Hematopoietic multipotent progenitor cell treated with erythropoietin and hydrocortisone succinate and interleukin-3 and kit ligand, for 6 days (in vitro differentiated cells): ENCODE measurements at places on chromosomes 3 and 15.
A peak's percentile ranks its signal among the peaks of the same experiment; 100 is the strongest.

GRCh38 chr3:153285194-153285641 is 123.2 kb downstream of the RAP2B start:
- DNase-seq: no peak

- no peak for DNase-seq
These were observed 44.6 kb upstream of the SLC25A36 start for GRCh38 chr3:140896997-140897396.

GRCh38 chr3:29822071-29822470 is 541.2 kb downstream of the RBMS3 start:
- DNase-seq: no peak

DNA sequence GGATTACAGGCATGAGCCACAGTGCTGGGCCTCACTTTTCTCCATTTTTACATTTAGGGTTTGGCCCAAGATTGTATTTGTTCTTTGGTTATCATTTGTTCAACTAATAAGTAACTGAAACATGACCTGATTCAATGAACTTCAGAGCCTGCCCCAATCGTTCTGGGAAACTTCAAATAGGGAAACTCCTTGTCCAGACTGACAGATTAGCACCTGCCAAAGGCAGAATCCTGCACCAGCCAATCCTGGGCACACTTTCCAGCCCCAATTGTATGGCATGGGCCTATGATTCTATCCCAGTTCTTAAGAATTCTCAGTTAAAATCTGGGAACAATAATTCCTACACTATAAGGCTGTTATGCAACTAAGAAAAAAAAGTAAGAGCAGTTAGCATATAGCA is 18.3 kb upstream of the RAB43 start:
- no peak for DNase-seq

DNA sequence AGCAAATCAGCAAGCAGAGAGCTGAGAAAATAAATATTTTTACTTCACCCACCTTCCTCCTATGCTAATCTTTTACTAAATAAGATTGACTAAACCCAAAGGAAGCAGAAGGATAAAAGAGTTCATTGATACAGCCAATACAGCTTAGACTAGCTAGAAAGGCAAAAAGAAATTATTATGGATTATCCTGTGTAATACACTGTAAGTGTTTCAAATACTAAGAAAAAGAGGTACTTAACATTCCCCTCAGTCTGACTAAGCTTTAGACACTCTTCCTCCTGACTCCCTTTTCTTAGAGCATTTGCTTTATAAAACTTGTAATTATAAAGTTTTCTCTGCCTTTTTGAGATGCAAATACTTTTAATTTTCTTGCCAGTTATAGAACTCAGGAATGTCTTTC is 848.9 kb upstream of the CADM2 start:
- no peak for DNase-seq

- DNase-seq: no peak
These were observed 5.9 kb downstream of the CDCP1 start for GRCh38 chr3:45140141-45140769.

- DNase-seq: no peak
These were observed 25.9 kb downstream of the TLE3 start for GRCh38 chr15:70071799-70072198.

GRCh38 chr3:104961851-104962250 is 404.9 kb upstream of the ALCAM start:
- no peak for DNase-seq

- DNase-seq: no peak
These were observed 7.2 kb upstream of the CD47 start for GRCh38 chr3:108098003-108098370.

- no peak for DNase-seq
These were observed 83.8 kb downstream of the MYLK start for GRCh38 chr3:123800362-123800682.

- no peak for DNase-seq
These were observed 157.6 kb downstream of the NFKBIZ start for GRCh38 chr3:102006812-102007485.

DNA sequence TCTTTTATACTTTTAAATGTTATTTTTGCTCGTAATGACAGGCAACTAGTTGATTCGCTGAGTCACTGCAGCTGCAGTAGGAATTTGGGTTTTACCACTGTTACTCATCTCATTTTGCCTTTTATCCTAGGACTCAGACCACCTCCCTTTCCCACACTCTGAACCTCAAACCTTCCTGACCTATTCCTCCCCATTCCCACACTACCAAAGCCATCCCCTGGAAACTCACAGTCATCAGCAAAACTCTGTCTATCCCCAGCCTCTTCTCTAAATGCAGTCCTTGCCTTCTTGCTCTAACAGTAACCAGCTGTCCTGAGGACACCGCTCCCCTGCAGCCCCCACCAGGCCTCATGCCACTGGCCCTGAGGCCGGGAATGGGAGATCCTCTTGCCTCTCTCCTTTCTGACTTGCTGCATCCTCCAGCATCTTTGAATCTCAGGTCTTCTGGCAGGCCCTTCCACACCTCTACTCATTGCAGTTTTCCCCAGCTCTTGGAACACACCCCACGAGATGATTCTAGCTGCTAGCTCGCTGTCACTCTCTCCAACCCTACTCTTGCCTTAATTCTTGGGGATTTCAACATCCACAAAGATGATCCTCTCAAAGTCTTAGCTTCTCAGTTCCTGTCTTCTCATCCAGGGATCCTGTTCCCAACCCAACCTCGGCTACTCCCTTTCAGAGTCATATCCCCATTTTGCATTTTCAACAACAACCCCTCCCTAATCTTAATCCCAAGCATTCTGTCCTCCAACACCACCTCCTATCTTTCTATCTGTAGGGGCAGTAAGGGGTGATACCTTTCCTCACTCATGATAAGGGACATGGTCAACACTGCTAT is 55.9 kb upstream of the C3orf80 start:
- DNase-seq: peak; percentile 36

- DNase-seq: peak; percentile 54
These were observed 2.6 kb downstream of the TNIK start for GRCh38 chr3:171457607-171458061.

DNA sequence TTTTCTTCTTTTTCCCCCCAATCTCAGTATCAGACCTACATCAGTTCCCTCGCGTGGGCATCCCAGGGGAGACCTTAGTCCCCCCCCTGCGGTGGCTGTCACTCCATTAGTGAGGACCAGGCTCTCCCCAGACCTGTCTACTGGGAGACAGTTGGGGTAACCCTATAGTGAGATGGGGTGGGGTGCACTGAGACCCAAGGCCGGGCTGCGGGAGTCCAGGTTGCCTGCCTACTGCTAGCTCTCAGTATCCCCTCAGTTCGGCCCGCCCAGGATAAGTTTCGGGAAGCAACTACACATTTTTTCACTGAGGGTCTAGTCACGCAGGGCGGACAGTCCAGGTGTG is 671 bp upstream of the DCUN1D1 start:
- no peak for DNase-seq

DNA sequence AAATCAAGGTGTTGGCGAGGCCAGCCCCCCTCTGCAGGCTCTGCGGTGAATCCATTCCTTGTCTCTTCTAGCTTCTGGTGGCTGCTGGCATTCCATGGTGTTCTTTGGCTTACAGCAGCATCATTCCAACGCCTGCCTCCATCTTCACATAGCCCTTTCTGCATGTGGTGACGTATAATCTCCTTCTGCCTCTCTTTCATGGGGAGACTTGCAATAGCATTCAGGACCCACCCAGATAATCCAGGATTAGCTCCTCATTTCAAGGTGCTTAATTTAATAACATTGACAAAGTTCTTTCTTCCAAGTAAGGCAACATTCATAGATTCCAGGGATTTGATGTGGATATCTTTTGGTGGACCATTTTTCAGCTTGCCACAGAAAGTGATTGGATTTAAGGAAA is 35.8 kb downstream of the ISG20 start:
- no peak for DNase-seq

DNA sequence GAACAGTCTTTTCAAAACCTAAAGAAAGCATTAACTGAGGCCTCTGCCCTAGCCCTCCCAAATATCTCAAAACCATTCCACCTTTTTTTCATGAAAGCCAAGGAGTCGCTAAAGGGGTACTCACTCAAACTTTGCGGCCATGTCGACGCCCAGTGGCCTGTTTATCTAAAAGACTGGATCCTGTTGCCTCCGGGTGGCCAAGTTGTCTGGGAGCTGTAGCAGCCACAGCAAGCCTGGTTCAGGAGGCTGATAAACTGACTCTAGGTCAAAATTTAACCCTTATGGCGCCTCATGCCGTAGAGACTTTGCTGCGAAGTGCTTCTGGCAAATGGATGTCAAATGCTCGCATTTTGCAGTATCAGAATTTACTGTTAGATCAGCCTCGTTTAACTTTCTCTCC is 39.5 kb downstream of the ZBTB11 start:
- peak; percentile 56 for DNase-seq

DNA sequence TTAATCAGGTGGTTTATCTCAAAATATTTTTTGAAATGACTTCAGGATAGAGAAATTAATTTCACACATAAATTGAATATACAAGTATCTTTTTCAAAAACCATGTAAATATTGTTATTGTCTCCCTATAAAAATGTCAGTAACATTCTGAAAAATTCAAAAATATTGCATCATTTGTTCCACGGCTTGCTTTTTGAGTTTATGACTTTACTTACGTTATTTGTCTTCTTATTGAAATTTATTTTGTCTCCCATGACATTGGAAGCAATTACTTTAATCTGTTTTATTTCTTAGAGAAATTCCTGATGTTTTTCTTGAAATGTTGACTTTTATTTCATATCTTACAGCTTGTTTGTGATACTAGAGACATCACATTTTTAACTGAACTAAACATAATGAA is 56.9 kb upstream of the P2RY1 start:
- DNase-seq: no peak

GRCh38 chr3:66419036-66419435 is 81.8 kb downstream of the LRIG1 start:
- DNase-seq: no peak

- peak; percentile 57 for DNase-seq
These were observed 81.0 kb downstream of the CLDN11 start for GRCh38 chr3:170499562-170500156.

DNA sequence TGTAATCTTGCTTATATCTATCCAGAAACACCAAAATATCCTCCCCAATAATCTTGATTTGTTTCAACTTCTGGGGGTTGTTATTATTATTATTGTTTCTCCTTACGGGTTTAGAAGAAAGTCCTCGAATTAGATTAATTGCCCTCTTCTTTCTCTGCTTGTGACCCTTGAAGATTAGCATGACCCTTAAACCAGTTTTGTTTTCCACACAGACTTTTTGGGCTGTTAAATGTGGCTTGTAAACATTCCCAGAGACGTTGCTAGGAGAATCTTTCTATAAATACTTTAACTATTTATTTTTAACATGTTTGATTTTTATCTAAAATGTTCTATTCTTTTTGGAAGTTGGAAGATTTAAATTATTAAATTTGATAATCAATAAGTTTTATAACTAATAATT is 4.3 kb upstream of the SUCNR1 start:
- no peak for DNase-seq

GRCh38 chr3:171874879-171875278 is 31.7 kb downstream of the TMEM212 start:
- DNase-seq: no peak

- DNase-seq: peak; percentile 25
These were observed 82.3 kb downstream of the RBPMS2 start for GRCh38 chr15:64693134-64693533.

DNA sequence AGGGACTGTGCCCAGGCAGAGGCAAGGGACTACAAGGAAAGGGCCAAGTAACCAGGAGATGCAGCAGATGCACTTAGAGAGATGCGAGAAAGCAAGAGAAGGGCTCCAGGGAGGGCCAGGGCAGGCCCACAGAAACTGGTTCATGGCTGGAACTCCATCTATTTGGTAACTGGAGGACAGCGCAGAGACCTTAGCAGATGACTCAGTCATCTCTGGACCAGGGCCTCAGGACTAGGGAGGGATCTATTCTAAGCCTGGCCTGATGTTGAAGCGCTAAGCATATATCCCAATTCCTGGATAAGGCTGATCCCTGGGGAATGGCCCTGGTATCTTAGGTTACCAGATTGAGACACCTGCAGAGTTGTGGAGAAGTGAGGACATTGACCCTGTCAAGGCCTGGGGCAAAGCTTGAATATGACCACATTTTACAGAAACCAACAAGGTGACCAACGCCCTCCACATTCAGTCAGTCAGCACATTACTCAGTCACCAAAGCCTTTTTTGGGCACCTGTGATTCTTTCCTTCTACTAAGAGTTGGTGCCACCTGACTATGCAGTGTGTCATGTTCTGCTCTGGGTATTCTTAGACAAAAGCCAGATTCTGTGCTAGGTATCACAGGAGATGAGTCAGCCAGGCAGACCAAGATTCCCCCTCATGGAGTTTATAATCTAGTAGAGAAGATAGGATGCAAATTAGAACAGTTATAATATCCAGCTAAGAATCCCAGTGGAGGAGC is 68.4 kb upstream of the SLCO3A1 start:
- DNase-seq: no peak

GRCh38 chr3:99808163-99808794 is 9.4 kb upstream of the CMSS1 start:
- peak; percentile 75 for DNase-seq

- no peak for DNase-seq
These were observed 9.7 kb upstream of the CXCR6 start for GRCh38 chr3:45933591-45933990.

DNA sequence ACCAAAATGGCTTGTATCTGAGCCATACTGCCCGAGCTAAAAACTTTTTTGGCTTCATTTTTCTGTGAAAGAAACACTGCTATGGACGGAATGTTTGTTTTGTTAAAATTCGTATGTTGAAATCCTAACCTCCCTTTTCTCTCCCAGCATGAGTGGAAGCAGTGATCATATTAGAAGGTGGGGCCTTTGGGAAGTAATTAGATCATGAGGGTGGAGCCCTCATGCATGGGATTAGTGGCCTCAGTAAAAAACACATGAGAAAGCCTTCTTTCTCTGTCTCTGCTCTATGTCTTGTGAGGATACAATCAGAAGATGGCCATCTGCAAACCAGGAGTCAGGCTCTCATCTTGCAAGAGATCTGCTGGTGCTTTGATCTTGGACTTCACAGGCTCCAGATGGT is 7.4 kb upstream of the FNDC3B start:
- DNase-seq: no peak

GRCh38 chr3:100900671-100901335 is 92.4 kb downstream of the ABI3BP start:
- no peak for DNase-seq

GRCh38 chr3:118744186-118744585 is 290.5 kb downstream of the IGSF11 start:
- DNase-seq: no peak

DNA sequence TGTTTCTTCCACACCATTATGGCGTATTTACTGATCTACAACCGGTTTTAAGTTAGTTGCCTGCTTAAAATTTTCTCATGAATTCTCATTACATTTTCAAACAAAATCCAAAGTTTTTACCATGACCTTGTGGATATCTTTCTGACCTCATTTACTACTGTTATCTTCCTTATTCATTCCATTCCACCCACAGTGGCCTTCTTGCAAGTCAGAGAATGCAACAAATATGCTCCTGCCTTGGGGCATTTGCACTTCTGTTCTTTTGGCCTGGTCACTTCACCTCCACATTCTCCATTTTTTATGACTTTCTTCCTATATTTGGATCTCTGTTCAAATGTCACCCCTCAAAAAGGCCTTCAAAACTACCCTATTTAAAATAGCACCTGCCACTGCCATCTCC is 8.8 kb upstream of the SLC15A2 start:
- no peak for DNase-seq
